ENCODE measurements at places on chromosomes 11 and 22.

DNA sequence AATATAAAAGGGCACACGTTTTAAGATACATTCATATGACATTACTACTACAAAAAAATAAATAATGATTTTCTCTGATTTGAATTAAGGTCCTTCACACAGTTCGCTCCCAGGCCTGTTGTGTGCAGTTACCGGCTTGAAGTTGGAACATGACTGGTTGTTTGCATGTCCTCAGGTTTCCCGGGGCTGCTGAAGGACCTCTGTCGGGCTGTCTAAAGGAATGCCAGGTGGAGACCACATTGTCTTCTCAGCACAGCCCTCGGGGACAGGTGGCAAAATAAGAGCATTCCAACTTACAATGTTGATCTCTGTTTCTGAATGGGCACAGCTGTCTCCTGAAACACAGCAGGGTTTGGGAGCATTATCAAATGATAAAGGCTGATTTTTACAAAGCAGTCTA, 14.9 kb downstream of the VSIG10L2 start:
- no peak for DNase-seq

DNA sequence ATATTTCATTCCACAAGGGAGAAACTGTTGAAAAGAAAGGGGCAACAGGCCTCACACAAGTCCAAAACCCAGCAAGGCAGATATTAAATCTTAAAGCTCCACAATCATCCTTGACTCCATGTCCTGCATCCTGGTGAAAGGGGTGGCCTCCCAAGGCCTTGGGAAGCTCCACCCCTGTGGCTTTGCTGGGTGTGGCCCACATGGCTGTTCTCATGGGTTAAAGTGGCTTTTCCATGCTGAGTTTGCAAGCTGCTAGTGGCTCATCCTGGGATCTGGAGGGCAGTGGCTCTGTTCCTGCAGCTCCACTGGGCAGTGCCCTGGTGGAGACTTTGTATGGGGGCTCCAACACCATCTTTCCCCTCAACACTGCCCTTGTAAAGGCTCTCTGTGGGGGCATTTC, 106.4 kb downstream of the CTNND1 start:
- DNase-seq: no peak

DNA sequence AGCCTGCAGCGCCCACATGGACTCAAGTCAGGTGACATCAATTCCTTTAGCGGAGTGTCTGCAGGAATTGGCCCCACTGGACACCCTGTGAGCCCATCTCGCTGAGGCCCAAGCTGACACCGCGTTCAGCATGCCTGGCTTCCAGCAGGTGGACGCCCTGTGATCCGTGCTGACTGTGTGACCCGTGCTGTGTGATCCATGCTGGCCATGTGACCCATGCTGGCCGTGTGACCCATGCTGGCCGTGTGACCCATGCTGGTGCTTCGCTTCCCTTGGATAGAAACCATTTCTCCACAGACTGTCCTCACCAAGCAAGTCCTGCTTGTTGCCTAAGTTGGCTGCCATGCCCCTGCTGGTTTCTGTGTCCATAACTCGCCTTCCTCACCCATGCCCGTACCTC, 392.1 kb downstream of the BRD1 start:
- no peak for DNase-seq

DNA sequence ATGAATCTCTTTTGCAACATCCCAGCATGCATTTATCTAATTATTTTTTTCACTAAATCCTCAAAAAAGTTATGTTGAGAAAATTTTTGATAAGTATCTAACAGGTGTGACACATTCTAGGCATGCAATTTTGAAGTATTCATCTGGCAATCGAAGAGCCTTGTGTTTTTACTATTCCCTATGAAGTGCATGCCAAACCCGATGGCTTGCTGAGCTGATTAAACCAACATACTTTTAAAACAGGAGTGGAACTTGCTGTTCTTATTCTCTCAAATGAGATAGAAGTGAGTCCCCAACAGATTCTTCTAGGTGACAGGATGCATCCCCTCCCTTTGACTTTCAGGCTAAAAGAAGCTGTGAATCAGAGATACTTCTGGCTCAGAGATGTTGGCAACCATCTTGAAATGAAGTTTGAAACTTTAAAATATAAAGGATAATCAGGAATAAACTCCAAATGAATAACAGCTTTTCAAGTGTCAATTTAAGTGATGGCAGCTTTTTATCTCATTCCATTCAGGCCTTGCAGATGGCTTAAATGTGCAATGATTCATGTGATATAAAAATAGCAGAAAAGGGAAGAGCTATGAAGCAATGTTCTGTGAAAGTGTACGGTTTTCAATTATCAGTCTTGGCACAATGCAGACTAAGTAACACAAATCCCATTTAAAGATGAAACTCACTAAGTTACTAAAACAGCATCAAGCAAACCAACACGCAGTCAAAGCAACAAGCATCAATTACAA, 67.7 kb downstream of the APOL5 start:
- DNase-seq: no peak

- no peak for DNase-seq
Measured at GRCh38 chr11:111819161-111819828, 52.1 kb downstream of the ALG9 start.

GRCh38 chr22:26711205-26711963, 54.0 kb downstream of the MIAT start:
- DNase-seq: no peak

GRCh38 chr22:49856343-49856742, 2.7 kb downstream of the ZBED4 start:
- DNase-seq: no peak

Measured in stimulated activated CD8-positive, alpha-beta memory T cell treated with anti-CD3 and anti-CD28 coated beads, Interleukin-7, amount 100 ng/mL, for 1 hour (primary cell).